ENCODE measurements at places on chromosomes 13 and 19.
A peak's percentile ranks its signal among the peaks of the same experiment; 100 is the strongest.

DNA sequence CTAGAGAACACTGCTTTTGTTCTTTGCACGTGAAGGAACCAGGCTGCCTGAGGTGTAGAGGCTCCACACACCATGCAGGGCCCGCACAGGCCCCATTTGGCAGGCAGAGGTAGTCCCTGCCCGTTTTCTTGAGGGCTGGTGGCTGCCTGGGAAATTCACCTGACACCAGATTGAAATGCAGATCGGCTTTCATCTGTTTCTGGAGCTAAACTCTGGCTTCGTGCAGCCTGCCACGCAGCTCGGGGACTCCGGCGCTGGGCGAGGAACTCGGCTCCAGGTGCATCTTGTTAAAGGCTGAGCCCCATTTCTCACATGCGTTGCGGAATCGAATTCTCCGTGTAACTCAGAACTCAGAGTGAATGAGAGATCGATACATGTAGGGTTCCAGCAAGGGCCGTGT lies 37.7 kb downstream of the ATP11A start:
- no peak for DNase-seq

DNA sequence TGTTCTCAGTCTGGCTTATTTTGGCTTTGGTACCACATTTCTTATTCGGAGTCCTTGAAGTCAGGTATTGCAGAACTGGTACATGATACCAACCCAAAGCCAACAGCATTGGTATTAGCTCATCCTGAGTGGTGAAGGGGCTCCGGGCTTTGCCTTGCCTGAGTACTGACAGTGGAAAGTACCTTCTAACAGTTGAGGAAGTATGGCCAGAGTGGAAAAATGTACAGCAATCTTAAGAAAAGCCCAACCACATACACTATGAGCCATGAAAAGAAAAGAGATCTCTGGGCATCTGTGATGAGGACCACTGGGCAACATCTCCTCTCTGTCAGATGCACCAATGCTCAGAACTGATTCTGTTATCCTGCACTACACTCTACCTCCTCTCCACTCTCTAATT lies 8.3 kb downstream of the LCP1 start:
- DNase-seq, result peak; percentile 63

DNA sequence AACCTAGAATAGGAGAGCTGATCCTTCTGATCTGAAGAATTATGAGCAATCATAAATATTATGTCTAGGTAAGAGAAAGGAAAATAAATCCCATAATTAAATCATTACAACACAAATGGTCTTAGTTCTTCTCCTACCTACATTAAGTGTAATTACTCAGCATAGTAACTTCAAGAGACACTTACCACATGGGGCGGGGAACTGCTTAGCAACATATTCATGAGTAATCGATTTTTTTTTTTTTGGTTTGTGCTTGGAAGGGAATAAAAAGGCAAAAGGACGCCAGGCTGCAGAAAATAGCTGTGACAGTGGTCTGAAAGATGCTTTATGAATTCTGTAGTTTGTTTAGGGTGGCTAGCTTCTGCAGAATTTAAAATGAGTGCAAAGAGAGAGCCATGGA lies 103.3 kb upstream of the HTR2A start:
- no peak for DNase-seq

DNA sequence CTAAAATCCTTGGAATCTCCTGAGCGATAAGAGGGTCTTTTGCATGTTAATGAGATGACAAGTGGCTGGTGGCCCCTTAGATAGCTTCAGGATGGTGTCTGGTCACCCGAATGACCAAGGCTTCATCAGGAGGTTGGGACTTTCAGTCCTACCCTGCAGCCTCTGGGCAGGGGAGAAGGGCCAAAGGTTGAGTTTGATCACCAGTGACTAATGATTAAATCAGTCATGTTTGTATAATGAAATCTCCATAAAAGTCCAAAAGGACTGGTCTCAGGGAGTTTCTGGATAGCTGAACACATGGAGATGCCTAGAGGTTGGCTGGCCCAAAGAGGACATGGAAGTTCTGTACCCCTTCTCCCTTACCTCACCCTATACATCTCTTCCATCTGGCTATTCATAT lies 316.2 kb downstream of the MTUS2 start:
- no peak for DNase-seq

- DNase-seq, result no peak
Observed at GRCh38 chr13:105165449-105166125, 1369.9 kb downstream of the EFNB2 start.

GRCh38 chr19:48806518-48806817 lies 4.4 kb downstream of the BCAT2 start:
- DNase-seq, result no peak

DNA sequence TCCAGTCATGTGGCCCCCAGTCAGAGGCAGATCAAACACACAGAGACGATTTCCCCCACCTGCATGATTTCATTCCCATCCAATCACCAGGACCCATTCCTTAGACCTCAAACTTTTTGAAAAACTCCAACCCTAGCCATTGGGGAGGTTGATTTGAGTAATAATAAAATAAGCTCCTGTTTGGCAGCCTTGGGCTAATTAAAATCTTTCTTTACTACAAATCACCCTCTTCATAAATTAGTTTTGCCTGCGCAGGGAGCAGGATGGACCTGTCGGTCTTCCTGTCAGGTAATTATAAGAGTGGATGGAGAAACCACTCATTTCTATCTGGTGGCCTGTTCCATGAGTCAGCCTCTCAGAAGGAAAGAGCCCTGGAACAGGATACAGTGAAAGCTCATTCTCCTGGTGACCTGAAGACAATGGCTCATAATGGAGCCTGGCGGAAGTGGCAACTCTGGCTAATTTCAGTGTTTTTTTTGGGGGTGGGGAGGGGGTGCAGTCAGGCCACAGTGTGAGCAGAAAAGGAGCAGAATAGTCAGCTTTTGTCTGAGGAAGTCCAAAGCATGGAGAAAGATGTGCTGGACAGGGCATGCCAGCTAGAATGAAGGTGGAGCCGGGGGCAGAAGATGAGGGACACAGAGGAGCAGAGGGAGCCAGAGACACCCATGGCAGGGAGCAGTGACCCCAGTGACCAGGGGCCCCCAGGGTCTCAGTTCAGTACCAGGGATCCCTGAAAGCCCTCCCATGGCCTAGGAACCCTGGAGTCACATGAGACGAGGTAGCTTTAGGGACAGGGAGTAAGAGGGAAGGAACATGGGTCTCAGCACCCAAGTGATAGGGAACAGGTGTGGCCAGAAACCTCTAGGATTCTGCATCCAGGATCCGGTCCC lies 31.8 kb upstream of the PSG9 start:
- no peak for DNase-seq

DNA sequence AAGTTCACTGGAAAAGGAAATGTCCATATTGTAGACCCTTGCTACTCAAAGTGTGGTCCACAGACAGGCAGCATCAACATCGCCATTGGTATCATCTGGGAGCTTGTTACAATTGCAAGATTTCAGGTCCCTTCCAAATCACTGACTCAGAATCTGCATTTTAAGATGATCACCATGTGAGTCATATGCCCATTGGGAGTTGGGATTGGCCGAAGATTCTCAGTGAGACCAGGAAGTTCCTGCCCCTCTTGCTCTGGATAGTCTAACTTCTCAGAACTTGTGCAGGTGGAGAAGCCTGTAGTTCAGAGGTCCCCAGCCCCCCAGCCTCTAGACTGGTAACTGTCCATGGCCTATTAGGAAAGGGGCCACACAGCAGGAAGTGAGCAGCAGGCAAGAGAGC lies 48.9 kb upstream of the URAD start:
- no peak for DNase-seq

DNA sequence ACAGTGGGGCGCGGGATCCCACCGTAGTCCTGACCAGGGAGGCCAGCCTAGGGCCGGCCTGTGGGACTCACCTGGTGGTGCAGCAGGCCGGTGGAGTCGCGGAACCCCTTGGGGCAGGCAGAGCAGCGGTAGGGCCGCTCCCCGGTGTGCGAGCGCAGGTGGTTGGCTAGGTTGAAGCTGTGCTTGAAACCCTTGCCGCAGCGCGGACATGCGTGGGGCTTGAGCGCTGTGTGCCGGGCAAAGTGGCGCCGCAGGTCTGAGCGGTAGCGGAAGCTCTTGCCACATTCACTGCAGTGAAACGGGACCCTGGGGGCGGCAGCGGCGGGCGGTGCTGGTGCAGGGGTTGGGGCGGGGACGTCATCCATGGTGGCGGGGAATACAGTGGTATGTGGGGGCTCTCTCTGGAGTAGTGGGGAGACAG lies 1.8 kb downstream of the FIZ1 start:
- DNase-seq, result no peak

DNA sequence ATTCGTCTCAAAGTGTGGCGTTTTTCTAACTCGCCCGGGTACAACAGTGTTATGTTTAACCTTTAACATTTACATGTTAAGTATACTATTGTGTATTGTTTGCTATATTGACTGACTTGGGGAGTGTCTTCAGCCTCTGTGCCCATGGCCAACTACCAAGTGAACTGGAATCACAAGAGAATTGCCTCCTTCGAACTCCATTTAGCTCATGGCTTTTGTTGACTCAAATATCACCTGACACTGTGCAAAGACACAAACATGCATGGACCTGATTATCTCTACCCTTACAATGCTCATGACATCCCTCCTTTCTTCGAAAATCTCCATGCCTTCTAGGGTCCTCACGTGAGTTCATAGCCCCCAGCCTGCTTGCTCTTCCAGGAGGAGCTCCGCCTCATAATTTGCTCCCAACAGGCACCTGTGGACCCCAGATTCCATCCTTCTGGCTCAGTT lies 704 bp downstream of the ZNF814 start:
- no peak for DNase-seq
